Adrenal gland (tissue), 19 donors: ENCODE measurements at places on chromosomes 7 and 10.
A peak's percentile ranks its signal among the peaks of the same experiment; 100 is the strongest.

DNA sequence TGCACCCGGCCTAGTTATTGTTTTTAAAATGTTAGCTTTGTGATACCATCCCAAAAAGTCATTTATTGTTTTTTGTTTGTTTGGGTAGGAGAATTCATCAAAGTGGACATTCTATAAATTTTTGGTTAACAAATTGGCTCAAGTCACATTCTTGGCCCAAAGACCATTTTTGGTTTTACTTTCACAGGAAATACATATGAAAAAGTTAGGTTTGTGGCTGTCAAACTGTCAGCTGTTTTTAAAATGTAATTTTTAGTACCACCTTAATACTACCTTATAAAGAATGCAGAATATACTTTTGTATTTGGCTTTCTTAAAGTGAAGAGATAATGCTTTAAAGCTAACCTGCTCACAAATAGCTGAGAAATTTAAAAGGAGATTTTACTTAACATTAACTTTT lies 25.1 kb downstream of the TMEM168 start:
- no peak for DNase-seq

- no peak for DNase-seq
Measured at GRCh38 chr10:132847856-132848255, 61.9 kb upstream of the NKX6-2 start.

- DNase-seq, result no peak
Measured at GRCh38 chr10:35447693-35448407, 111.5 kb downstream of the CCNY start.

DNA sequence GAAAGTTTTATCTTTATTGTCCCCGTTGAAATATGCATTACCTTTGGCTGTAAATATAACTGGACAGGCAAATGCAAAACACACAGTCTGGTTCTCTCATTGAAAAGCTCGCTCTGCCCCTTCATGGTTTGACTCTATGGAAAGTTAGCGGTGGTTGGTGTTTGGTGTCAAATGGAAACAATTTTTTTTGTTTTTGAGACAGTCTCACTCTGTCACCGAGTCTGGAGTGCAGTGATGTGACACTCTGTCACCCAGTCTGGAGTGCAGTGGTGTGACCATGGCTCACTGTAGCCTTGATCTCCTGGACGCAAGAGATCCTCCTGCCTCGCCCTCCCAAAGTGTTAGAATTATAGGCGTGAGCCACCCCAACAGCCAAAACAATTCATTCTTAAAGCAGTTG lies 149.7 kb downstream of the LRRC4 start:
- no peak for DNase-seq

GRCh38 chr10:35577926-35578617 lies 27.1 kb upstream of the GJD4 start:
- no peak for DNase-seq

DNA sequence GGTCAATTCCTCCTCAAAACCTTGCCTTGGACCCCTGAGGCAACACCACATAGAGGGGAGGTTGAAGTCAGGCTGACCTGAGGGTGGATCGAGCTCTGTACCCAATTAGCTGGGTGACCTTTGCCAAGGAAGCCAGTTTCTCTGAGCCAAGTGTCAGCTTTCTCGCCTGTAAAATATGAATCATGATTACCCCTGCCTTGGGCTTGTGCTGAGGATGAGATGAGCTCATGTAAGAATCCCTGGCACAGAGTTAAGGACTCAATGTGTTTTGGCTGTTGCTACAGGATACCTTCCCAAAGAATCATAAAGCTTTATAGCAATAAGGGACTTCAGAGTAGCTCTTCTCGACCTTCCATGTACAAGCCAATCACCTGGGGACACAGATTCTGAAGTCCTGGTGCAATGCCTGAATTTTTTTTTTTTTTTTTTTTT lies 43.5 kb upstream of the CACUL1 start:
- no peak for DNase-seq

DNA sequence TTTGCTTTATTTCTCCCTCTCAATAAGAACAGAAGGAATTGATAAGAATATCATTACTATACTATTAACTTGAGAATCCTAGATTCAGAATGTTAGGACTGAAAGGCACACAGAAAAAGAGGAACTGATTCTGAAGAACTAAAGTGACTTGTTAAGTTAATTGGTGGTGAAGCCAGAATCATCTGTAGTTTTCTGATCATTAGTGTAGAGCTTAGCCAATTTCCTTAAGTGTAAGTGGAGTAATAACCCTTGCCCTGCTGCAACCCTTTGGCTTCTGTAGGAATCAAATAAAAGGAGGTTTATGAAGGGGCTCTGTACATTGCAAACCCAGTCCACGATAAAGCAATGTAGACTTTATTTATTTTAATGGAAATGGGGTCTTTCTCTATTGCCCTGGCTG lies 1186.0 kb downstream of the SORCS3 start:
- DNase-seq, result no peak

- peak; percentile 47 for DNase-seq
Measured at GRCh38 chr7:48101968-48102367, 12.9 kb downstream of the UPP1 start.
